ENCODE measurements at places on chromosomes 5 and 9.

DNA sequence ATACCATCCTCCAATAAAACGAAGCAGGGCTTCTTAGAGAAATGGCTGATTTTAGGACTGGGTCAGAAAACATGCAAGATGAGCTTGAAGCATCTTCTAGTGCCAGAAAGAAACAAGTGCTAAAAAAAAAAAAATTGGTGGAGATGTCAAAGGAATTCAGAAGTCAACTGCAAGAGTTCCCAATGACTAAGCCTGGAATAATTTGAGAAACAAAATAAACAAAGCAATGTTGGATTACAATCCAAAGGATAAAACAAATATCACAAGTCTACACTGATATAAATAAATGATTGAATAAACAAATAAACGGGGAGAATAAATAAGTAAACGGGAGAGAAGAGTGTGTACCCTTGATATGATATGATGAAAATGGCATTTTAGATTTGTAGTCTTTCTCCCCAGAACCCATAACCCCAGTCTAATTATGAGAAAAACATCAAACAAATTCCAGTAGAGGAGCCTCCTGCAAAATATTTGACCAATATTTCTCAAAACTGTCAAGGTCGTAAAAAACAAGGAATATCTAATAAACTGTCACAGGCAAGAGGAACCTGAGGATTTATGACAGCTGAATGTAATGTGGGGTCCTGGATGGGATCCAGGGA is 63.5 kb upstream of the CCL21 start:
- no peak for DNase-seq

GRCh38 chr9:16515879-16516301 is 354.6 kb downstream of the BNC2 start:
- DNase-seq = no peak

DNA sequence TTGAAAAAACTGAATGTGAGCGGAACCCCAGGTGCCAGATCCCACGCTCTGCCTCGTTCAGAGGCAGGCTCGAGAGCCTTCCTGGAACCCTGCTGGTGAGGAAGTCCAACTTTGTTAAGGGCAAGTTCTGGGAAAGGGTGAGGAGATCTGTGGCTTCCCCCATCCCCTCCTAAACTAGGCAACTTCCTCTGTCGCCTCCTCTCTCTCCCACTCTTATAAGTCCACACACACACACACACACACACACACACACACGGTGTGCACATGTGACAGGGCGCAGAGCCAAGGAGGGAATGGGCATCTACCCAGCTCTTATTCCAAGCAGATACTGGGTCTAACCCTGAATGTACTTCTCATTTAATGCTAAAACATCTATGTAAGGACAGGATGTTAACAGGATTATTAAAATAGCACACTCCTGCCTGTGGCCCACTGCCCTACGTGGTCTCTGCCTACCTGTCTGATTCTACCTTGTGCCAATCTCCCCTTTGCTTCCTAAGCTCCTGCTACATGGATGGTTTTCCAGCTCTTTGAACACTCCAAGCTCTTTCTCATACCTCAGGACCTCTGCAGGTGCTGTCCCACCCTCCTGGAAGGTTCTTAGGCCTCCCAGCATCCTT is 72.4 kb upstream of the FBXW11 start:
- no peak for DNase-seq

DNA sequence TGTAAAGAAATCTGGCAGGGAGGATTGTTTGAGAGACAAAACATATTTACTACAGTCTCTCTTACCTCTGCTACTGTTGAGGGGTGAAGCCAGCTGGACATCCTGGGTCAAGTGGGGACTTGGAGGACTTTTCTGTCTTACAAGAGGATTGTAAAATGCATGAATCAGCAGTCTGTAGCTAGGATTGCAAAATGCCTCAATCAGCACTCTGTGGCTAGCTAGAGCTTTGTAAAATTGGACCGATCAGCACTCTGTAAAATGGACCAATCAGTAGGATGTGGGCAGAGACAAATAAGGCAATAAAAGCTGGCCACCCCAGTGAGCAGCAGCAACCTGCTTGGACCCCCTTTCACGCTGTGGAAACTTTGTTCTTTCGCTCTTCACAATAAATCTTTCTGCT is 995.8 kb upstream of the CDH6 start:
- DNase-seq = no peak

DNA sequence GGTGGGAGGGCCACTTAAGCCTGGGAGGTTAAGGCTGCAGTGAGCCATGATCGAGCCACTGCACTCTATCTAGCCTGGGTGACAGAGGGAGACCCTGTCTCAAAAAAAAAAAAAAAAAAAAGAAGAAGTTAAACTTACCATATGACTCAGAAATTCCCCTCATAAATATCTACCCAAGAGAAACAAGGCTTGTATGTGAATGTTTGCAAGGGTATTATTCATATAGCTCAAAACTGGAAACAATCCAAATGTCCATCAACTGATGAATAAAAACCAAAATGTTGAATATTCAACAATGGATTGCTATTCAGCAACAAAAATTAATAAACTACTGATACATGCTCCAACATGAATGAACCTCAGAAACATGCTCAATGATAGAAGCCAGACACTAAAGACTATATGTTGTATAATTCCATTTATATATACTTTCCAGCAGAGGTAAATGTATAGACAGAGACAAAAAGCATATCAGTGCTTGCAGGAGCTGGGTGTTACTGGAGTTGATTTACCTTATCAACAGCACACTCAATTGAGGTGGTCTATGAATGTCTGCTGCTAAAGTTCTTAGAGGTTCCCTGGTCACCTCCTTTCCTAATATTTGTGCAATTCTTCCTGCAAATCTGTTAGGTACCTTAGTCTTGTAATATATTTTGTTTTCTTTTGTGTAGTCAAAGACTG is 5.3 kb upstream of the SREK1 start:
- DNase-seq = no peak

- DNase-seq = no peak
These were observed 38.1 kb downstream of the FAF2 start for GRCh38 chr5:176486189-176486757.

DNA sequence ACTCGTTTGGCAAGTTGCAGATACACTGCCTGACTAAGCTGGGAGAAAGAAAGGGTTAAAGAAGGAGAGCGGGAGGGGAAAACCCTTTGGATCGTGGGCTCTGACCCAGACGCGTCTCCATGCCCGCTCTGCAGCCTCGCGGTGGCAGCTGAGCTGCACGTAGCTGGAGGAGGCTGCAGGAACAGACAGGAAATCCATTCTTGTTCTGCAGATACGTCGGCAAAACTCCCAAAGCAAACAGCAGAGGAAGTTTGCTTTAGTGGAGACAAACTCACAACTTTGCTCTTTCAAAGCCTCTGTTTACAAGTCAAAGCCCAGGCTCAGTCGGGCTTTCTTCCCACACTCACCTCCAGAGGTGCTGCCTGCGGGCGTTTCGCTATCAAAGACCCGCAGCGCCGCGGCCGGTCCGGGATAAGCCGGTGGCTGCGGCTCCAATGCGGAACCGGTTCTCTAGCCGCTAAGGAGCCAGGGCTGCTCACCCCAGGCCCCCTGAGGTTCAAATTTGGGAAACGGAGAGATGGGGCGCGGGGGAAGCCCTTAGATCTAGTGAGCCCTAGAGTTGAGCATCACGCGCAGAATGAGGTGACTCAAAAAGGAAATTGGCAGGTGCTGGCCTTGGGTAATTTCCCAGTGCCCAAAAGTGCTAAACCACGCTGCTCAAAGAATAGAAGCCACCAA is 60.7 kb downstream of the MAT2B start:
- DNase-seq = no peak

DNA sequence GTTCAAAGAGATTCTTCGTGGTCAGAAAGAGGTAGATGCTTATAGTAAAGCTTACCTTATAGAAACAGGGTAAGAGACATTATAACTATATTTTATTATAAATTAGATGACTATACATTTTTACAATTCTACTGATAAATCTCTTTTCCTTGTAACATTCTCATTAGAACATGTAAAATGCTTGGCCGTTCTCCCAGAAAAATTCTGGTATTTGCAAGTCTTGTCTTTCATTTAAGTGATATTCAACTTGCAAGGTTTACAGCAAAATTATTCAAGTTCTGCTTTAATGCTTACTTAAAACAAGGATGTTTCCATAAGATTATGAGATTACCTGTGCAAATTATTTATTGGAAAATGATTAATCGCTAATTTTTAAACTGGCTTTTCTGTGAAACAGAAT is 41.3 kb upstream of the CDH18 start:
- no peak for DNase-seq

GRCh38 chr5:95862671-95863382 is 40.3 kb upstream of the GLRX start:
- no peak for DNase-seq

- DNase-seq = no peak
These were observed 6.1 kb downstream of the ANXA1 start for GRCh38 chr9:73157811-73158210.

DNA sequence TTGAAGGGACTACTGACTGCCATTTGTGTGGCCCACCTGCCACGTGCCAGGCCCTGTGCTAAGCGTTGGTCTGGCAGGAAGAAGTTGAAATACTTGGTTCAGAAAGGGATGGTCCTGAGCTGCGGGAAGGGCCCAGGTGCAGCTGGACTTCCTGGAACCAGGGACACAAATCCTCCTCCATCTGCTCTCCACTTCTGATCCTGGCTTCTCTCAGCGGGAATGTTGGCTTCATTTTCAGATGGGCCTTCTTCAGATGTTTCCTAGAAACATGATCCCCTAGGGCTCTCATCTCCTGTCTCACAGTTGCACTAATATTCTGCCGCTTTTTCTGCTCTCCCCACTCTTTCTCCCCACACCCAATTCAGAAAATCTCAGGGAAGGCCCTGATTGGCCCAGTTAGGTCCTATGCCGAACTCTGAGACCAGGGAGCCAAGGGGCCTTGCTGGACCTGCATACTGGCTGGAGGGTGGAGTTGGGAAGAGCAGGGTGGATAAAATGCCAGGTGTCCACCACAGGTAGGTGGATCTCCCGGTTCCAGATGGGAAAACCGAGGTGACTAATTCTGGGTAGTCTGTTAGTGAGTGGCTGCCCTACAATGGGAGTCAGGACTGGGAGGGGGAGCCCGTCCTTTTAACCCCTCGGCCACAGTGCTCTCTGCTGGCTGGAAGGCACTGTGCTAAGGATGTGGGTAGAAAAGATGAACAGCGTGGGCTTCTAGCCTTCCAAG is 19.4 kb downstream of the PSAT1 start:
- DNase-seq = no peak

DNA sequence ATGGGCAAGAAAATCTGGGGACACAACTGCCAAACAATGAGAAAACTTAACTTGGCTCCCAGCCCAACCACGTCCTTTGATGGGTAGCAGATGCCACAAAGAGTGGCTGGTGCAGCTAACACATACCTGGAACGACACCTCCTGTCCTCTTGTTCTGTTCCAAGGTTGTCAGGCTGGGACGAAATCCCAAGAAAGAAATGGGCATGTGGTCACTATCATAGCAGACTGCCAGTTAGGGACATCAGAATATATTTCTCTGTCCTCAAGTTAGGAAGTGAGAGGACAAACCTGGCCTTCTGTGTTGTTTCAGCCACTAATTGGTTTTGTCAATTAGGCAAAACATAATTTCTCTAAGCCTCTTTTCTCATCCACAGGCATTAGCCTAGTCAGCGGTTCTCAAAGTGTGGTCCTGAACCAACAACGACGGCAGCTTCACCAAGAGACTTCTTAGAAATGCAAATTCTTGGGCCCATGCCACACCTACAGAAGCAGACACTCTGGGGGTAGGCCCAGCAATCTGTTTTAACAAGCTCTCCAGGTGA is 63.4 kb downstream of the RAPGEF1 start:
- no peak for DNase-seq

GRCh38 chr5:147051193-147051592 is 172.6 kb upstream of the PPP2R2B start:
- DNase-seq = no peak

GRCh38 chr5:124725040-124725434 is 21.4 kb downstream of the ZNF608 start:
- no peak for DNase-seq
